Fibroblast of upper back skin (primary cell): ENCODE measurements at places on chromosomes 1 and 21.
A peak's percentile ranks its signal among the peaks of the same experiment; 100 is the strongest.

GRCh38 chr1:90838720-90839119 is 121.6 kb upstream of the BARHL2 start:
- DNase-seq: no peak

DNA sequence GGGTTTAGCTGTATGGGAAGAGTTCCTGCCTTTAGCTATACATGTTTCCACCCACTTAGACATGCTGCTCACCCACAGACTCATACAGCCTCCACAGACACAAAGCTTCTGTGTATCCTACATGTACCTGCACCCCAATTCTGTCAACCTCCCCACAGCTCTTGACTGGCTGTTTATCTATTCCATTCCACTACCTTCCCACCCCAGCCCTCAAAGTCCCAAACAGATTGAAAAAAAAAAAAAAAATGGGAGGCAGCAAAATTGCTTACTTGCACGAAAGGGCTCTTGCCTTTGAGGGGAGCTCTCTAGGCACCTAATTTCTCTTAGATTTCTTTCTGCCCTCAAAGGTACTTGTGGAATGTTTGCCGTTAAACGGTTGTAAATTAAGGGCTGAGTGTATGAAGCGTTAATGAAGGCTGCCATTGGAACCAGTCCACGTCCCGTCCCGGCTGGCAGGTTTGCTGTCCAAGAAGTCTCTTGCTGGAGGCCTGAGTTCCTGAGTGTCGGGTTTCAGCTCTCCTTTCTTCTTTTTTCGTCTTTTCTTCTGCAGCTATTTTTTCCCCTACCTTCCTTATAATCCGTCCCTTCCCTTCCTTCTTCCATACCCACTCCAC is 43.6 kb downstream of the PBX1 start:
- DNase-seq: peak; percentile 65

GRCh38 chr1:177008653-177009052 is 155.9 kb downstream of the ASTN1 start:
- no peak for DNase-seq

GRCh38 chr1:167710836-167711235 is 10.9 kb upstream of the MPZL1 start:
- DNase-seq: no peak

DNA sequence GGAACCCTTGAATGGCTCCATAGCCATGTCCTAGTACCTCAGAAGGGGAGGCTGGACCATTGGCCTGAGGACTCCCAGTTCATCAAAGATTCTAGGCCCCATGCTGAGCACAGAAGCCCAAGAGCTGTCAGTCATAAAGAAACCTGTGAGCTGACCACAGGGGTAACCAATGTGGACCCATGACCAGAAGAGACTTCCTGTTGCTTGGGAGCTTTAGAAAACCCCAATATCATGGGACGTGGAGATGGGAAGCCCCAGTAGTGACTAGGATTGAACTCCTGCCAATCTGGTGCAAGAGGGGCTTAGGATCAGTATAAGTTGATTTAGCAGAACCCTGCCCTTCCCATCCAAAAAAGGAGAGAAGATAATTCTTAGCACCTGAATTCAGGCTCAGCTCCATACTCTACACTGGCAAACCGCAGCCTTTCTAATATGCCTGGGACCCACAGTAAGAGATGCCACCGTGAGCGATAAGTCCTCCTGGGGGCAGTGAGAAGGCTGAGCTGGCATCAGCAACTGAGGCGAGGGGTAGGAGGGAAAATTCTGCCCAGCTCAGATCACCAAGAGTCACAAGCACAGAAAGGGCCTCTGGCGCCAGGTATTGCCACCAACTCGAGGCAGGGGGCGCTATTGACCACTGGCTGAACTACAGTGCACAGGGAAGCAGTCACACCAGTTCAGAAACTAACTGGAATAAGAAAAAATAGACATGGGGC is 108.9 kb downstream of the CAPN8 start:
- DNase-seq: peak; percentile 4

DNA sequence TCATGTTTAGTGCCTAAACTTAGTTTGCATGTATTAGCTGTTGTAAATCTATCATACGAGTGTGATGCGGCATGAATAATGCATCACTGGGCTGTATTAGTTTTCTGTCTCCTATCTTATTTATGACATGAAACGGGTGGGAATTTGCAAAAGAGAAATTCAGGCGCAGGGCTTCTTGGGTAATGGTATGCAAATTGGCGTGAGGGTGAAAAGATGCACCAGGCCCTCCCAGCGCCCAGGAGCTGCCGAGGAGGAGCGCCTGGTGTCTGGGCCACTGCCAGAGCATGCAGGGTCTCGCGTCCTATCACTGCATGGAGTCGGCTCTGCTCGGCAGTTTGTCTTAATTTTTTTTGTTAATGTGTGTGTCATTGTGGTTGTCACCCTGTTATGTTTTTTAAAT is 82.9 kb upstream of the ACTL8 start:
- DNase-seq: no peak

DNA sequence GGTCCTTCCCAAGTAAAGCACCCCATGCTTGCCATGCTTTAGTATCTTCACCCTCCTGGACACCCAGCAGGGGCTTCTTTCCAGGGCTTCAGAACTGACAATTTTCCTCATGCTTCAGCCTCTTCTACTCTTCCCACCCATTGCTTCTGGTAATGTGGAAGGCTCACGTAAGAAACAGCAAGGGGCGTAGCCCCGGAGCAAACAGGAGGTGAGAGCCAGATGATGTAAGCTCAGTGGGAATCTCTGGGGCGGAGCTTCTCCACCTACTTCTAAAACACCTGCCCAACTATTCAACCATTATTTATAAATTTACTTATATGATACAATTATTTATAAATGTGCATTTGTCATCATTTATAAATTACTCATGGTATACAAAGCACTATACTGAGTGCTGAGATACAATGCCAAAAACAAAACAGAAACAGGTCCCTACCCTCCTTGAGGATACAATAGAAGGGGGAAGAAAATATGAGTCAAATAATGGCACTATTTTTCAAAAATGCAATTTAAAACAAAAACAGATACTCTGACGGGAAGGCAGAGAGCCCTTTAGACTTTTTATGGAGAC is 140.1 kb upstream of the CAMK1G start:
- no peak for DNase-seq

DNA sequence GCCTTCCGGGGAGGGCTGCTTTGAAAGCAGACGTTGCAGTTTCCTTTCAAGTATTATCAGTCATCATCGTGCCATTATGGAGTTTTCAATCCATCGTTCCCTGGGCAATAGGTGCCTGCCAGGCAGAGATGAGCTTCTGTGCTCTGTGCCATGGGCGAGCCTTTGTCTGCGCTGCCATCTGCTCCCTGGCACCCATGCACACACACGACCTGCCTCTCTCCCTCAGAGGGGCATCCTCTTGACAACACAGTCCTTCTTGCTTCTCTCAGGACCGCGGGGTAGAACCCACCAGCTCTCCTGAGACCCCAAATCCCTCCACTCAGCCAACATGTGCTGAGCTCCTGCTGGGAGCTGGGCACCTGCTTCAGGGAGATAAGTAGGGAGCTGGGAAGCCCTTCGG is 149.3 kb downstream of the HMGB4 start:
- DNase-seq: no peak

DNA sequence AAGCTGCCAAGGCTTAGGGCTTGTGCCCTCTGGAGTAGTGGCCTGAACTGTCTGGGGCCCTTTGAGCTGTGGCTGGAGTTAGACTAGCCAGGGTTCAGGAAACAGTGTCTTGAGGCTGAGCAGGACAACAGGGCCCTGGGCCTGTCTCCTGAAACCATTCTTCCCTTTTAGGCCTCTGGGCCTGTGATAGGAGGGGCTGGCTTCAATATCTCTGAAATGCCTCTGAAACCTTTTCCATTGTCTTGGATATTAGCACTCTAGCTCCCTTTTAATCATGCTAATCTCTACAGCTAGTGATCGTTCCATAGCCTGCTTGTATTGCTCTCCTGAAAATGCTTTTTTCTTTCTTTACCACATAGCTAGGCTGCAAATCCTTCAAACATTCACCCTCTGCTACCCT is 135.3 kb downstream of the ADGRL4 start:
- DNase-seq: no peak

DNA sequence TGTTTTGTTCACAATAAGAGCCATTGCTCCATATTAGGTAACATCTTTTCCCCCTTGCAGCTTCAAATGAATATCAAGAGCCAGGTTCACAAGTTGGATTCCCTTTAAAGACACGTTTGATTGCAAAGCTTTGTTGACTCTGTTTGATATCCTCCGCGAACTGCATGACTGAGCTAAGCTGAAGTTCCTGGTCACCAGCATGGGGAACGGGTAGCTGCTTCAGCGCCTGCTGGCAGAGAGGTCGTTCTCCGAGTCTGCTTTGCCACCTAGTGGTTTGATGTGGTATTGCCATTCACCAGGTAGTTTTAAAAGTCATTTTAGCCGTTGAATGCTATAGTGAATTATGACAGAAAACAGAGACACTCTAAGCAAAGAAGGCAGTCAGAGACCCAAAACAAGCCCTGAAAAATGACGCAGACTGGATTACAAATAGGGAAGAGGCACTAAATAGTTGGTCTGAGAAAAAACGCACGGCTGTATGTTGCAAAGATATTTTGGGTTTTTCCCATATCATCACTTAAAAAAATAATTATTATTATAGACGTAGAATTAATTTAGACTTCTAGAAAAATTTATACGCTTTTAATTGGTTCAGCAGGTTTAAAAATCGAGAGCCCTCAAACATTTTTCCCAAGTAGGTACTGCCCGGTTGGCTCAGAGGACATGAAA is 193.5 kb upstream of the FMN2 start:
- peak; percentile 75 for DNase-seq

- no peak for DNase-seq
Measured at GRCh38 chr21:38772646-38773045, 33.1 kb upstream of the ETS2 start.

DNA sequence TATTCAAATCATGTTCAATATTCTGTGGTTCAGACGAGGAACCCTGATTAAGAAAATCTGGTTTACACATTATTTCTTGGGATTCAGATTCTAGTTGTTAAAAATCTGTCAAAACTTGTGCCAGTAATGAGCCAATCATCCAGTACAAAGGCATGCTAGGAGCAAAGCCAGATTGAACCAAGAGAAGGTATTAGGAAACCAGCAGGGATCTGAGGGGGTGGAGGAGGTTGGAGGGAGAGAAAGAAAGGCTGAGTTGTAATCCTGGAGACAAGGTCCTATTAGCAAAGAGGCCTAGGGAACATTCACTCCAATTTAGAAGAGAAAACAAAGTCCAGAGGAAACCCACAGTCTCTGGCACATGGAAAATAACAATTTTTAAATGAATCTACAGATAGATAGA is 352.9 kb downstream of the LTN1 start:
- DNase-seq: peak; percentile 44
